OCI-M1 (cell line): ENCODE measurements at places on chromosomes 11 and 22.

DNA sequence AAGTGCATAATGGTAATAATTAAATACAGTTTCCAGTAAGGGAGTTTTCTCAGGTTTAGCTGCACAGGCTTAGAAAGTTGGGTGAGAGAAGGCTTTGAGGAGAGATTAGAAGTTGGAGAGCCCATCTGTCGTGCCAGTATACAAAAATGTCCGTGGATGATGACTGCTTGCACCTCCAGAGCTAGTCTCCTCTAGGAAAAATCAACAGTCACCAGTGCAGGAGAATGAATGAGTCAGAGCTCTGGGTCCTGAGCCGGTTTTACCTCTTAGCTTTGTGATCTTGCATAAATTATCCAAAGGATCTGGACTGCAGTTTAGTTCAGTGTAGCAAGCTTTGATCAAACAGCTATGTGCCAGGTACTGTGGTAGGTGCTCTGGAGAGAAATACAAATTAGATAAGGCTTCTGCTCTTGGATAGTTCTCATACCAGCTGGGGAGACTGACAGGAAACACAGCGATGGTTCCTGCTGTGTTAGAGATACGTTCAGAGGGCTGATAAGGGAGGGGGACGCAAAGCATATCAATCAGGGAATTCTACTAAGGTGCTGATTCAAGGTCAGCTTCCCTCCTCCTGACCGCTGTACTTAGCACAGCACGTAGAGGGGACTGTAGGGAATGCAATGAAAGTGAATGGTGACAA, 125.9 kb downstream of the TEAD1 start:
- no peak for DNase-seq

GRCh38 chr11:96061730-96062129, 137.8 kb upstream of the MTMR2 start:
- no peak for DNase-seq

GRCh38 chr22:30178181-30179126, 68.1 kb downstream of the LIF start:
- DNase-seq: peak; percentile 57

- no peak for DNase-seq
These were observed 53.6 kb upstream of the INCENP start for GRCh38 chr11:62069986-62070919.

DNA sequence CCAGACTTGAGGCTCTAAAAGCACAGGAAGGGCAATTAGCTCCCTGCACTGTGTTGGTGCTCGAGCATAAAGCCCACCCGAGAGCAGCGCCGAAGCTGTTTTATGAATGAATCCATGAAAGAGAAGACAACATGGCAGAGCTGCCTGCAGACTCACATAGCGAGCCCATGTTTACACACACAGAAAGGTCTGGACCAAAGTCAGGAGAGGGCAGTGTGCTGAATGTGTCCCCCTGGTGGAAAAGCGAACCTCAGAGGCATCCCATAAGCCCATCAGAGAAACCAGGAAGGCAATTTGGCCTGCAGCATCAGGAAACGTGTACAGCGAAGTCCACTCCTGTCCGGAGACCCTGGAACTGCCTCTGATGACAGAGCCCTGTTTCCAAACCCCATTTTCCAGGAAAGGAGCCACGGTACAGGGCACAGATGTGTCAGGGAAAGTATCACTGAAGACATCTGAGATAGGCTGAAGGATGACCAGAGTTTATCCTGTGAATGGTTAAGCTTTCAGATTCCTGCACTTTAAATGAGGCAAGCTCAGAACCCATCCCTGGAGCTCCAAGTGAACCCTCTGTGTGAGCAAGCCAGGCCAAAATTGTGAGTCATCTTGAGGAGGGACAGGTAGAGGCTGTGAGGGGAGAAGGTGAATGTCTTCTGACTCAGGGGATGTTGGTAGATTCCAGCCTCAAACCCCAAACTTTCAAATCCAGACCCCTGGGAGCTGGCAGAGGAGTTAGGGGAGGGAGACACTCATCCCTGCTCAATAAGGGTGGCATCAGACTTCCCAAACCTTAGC, 36.9 kb downstream of the CHRDL2 start:
- DNase-seq: no peak

DNA sequence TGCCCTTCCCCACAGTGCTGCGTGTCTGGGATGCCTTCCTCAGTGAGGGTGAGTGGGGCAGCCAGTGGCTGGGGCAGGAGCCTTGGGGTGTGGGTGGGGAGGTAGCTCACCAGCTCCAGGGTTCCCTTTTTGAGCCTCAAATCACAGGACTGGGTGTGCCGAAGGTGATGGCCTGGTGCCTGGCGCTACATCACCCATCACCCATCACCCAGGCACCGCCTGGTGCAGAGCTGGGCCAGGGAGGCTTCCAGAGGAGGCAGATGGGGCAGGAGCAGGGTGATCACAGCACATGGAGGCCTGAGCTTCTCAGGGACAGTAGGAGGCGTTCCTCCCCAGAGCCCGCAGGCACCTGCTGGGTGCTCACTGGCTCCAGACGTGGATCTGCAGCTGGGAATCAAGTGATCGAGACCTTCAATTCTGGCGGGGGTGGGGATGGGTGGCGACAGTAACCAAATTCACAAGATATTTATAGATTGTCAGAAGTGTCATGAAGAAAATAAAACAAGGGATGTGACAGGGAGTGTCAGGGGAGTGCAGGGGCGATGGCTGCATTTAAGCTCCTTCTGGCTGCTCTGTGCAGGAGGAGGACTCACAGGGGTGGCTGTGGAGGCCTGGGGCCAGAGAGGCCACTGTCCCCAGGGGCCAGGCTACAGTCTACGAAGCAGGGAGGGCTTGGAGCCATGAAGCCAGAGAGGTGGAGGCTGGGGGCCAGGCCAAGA, 3.2 kb downstream of the TBC1D10C start:
- DNase-seq: no peak

DNA sequence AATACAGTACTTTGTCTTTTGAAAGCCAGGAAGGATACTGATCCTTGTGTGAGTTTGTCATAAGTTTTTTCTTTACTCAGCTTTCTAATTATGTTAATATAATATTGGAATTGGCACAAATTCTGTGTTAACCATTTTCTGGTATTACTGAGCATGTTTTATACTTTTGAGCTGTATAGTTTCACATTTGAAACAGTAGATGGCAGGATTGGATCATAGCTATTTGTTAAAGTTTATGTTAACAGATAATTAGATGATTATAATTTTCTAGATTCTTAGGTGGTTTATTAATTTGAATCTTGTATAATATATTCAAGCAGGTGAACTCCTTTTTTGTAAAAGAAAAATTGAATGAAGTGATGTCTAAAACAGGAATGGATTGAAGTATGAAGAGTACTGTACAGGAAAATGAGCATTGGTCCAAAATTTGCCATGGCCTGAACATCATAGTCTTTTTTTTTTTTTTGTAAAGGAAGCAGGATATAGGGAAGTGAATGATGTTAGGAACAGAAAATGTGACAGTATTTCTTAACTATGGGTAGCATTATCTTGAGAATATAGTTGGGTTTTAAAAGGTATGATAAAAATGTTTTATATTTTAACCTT, 102.0 kb downstream of the CYP2R1 start:
- DNase-seq: peak; percentile 66

- DNase-seq: no peak
These were observed 114.9 kb downstream of the ETS1 start for GRCh38 chr11:128472128-128473089.

DNA sequence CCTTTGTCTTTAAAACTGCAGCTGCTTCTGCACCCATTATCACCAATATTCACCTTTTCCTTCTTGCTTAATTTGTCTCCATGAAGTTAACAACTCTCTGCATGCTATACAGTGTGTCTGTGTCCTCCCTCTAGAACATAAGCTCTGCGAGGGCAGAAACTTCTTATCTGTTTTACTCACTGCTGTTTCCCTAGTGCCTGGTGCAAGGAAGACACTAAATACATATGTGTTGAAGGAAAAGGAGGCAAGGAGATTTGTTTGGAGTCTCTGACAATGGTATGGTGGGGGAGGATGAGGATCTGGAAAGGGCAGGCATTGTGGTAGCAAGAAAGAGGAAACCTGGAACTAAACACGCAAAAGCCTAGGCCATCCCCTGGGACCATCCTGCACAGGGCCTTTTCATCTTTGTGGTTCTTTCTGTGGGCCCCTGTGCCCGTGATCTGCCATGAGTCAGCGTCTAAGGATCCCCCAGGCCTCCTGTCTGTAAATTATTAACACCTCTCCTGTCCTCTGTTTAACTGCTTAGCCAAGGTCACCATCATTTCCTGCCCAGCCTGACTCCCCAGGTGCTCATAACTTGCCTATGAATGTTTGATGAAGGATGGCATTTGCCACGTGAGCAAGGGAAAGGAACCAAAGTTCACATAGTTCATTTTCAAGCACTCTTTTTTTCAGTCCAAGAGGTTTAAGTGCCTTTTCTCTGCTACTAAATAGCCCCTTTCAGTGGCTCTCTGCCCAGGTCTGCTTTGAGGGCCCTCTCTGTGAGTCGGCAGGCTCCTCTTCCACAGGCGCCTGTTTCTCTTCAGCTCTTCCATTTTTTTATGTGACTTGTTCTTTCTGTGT, 131.1 kb downstream of the RASSF10 start:
- DNase-seq: no peak

DNA sequence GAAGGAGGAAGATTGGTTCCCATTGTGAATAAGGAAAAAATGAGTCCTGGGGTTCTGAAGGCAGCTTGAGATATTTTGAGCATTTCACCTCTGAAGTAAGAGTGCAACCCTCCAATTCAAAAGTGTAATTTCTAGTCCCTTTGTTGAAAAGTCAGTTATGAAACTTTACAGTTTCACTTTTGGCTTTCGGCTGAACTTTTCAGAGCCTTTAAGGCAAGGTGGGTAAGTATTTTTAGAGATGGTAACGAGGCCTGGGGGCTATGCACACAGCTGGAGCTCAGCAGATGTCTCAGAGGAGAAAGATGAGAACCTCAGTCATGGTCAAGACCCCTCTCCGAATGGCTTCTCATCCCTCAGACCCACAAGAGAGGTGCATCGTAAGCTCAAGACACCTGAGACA, 267.6 kb downstream of the KIRREL3 start:
- no peak for DNase-seq

DNA sequence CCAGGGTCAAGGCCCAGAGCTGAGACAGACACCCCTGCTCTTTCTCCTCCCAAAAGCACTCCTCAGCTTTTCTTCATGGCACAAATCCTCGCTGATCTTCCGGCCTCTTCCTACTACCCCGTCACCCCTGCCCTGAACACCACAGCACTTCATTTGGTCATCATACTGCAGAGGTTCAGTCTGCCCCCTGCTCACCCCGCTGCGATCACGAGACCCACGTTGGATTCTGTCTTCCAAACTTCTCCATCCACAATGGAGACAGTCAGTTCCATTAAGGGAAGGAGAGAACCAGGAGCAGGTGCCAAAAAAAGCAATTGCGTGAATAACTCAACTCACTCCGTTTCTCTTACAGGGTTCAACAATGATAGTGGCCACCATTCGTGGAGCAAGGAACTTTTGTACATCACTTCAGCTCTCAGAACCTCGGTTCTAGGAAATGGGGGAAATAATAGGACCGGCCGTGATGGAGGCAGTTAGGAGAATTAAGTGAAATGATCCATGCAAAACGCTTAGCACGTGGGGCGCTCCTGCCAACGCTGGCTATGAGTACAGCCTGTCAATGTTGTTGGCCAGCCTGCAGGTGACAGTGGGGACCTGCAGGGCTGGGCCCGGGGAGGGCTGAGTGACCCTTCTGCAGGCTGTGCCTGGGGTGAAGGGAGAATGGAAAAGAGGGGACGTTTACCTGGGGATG, 45.9 kb downstream of the MN1 start:
- DNase-seq: no peak

GRCh38 chr11:94775567-94776327, 7.6 kb downstream of the AMOTL1 start:
- DNase-seq: no peak

- no peak for DNase-seq
These were observed 21.6 kb downstream of the LMO1 start for GRCh38 chr11:8242118-8242475.

DNA sequence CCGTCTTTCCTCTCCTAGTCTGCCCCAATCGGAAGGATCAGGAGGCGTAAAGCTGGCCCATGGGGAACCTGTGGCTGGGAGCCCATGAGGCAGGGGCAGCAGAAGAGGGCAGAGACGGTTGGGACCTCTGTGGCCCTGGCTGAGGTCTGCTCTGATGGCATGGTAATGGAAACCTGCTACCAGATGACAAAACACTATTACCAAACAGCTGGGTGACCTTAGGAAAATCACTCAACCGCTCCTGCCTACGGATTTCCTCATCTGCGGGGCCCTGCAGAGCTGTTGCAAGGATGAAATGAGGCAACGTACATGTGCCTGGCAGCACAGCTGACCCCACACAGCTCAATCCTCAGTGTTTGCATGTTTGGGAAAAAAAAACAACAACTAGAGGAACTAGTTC, 4.6 kb downstream of the AP5B1 start:
- DNase-seq: no peak

DNA sequence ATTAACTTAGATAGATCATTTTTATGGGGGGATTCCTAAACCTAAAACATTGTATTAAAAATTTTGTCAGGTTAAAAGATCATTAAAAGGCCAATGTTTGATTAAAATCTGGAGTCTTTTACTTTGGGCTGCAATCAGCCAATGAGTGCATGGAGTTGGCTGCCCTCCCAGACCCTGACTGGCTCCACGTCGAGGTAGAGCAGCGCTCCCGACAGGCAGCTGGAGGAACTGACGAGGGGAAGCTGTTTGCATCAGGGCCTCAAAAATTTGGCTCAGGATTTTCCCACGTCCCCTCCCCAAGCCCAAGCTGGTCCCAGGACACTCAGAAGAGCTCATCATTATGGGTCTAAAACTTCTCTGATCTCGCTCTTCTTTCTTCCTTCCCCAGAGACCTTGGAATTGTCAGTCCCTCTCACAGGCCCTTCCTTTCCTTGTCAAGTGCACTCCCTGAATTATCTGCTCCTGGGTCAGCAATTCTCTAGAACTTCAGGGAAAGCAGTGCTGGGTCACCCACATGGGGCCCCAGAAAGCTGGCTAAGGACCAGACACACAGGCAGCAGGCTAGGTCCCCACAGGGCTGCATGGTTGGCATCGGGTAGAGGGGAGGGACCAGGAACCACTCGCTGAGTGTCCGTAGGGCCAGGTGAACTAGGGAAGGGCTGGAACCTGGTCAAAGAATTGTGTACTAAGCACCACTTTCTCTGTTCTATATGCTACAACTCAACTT, 119.6 kb upstream of the IGLL5 start:
- no peak for DNase-seq

- no peak for DNase-seq
These were observed 160.5 kb downstream of the CSNK2A3 start for GRCh38 chr11:11192541-11192940.

- no peak for DNase-seq
These were observed at the start of gene GNAZ for GRCh38 chr22:23070418-23071229. Gene GNAZ (plus strand): TSS chr22:23070519. CDS start chr22:23095696, 25,177 bp downstream.

DNA sequence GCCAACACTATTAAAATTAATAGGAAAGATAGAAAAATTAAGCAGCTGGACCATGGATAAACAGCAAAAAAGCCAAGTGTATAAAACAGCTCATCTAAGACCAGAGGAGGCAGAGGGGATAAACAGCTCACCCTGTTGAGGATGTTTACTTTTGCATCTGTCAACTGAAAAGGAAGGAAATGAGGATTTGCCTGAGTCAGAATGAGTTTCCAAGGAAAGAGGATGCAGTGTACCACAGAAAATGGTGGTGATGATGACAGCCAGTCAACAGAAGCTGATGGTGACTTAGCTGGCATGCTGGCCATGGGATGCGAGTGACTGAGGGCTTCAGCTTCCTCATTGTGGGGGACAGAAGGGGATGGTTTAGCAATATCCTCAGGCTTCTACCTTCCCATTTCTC, 183.5 kb downstream of the KIRREL3 start:
- DNase-seq: no peak
